ENCODE measurements at places on chromosomes 6 and 20.

DNA sequence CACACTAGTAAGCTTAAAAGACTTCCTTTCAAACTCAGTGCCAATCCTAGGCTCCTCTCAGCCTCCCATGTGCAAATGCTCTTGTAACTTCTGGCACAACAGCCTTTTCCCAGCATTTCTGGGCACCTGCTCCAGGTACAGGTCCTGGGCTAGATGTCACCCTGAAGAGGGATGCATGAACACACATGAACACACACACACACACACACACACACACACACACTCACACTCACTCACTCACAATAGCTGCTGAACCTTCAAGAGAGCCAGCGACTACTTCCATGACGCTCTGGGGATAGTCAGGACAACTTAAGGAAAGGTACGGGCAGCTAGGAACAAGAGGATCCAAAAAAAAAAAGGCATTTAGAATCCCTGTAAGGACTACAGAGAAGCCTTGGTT lies 122.8 kb downstream of the INSM1 start:
- no peak for DNase-seq

DNA sequence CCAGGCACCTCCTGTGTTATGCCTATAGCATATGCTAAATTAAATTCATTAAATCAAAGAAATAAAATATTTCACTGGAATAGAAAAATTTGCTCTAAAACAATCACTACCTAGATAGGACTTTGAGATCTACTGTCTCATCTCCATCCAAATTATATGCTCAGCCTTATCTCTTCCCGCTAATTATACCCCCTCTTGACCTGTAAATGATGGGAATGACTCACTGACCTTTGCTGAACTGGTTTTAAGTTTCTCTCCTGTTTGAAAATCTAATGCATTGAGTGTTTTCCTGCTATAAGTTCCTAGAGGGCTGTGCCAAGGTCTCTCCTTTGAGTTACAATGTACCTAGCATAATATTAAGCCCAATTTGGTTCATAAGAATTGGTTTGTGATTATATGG lies 110.1 kb downstream of the BMP2 start:
- no peak for DNase-seq

DNA sequence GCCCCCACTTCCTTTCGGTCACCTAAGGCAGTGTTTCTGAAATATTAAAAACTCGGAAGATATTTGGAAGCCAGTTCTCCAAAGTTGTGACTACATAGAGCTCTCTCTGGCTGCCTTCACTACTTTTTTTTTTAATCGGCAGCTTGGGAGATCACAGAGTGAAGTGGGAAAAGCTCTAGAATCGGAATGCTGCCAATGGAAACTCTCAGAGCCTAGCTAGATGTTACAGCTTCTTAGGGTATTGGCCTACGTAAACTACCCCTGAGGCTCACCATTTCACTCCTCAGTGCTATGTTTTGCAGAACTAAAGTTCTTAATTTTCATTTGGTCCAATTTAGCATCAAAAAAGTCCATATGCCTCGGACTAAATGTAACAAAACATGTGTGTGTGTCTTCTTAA lies 14.5 kb downstream of the SERPINB1 start:
- no peak for DNase-seq

DNA sequence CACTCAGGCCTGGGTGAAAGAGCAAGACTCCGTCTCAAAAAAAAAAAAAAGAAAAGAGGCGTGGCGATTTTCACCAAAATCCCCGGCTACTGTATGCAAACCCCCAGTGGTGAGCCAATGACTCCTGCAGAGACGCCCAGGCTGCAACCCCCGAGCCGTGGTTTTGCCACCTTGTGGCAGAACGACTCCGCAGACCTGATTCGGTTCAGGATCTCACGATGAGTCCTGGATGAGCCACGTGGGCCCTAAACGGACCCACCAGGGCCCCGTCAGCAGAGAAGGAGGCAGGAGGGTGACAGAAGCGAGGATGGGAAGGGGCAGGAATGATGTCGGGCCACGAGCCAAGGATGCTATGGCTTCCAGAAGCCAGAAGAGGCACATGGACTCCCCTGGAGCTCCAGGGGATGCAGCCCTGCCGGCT lies 42.5 kb downstream of the SLC2A4RG start:
- DNase-seq = no peak

GRCh38 chr6:137233911-137234863 lies 15.0 kb upstream of the IFNGR1 start:
- no peak for DNase-seq

DNA sequence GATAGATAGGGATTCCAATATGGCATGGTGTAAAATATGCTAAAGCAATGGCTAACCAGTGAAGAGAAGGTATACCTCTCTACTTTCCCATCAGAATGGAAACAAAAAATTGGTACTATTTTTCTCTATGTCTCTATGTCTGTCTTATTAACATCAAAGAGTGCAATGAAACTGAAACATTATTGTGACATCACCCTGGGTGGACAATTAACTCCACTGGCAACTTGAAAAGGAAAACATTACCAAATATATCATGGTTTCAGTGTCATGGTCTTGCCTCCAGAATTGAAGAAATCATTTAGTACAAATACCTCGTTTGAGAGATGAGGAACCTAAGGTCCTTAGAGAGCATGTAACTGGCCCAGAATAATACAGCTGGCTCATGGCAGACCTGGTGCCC lies 1132.5 kb upstream of the MAP3K7 start:
- DNase-seq = no peak

DNA sequence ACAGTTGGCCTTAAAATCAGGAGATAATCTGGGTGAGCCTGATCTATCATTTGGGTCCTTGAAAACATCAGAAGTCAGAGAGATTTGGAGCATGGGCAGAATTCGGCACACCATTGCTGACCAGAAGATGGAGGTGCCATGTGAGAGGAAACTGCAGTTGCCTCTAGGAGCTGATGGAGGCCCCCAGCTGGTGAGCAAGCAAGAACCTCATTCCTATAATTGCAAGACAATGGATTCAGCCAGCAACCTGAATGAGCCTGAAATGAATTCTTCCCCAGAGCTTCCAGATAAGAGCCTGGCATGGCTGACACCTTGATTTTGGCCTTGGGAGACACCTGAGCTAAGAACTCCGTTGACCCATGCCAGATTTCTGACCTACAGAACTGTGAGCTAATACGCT lies 76.3 kb upstream of the FYN start:
- no peak for DNase-seq

DNA sequence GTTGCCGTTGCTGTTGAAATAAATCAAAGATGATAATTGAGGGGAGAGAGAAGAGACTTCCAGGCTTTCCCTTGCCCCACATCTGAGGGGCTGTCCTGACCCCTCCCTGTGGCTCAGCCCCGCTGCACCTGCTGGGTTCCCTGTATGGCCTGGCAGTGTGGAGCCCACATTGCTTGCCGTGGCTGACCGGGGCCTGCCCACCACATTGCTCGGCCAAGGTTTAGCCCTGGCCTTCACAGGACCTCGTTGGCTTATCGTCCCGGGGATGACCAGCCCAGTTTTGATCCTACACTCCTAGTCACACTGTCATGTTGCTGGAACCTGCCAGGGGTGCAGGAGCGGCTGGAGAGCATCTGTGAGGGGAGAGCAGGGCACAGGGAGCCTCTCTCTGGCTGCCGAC lies 102.4 kb downstream of the CDH4 start:
- no peak for DNase-seq

GRCh38 chr20:4091490-4092479 lies 76.4 kb upstream of the RNF24 start:
- peak; percentile 75 for DNase-seq

- no peak for DNase-seq
Measured at GRCh38 chr6:121711472-121711871, 276.0 kb downstream of the GJA1 start.

DNA sequence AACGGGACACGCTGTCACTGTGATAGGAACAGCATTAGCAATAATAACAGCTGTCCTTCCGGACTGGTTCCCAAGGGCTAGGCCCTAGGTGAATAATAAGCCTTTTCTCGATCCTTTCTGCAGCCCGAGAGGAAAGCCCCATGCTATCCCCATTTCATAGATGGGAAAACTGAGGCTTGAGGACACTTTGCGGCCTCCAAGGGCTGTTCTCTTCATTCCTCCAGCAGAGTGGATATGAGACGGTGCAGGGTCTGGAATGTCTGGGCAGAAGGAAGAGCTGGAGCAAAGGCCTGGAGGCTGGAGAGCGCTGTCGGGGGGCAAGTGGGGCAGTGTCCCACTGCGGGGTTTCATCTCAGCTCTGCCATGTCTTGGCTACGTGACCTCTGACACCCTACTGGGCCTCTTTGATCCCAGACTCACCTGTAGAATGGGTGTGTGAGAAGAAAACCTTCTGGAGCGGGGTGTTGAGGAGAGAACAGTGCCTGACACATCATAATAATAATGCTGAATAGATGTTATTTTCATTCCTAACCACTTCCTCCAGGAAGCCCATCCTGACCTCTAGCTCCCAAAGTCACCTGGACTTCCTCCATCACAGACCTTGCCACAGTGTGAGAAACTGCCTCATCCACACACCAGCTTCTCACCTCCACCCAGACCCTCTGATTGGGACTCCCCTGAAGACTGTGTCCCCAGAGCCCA lies 74.8 kb downstream of the CEBPB start:
- DNase-seq = no peak

DNA sequence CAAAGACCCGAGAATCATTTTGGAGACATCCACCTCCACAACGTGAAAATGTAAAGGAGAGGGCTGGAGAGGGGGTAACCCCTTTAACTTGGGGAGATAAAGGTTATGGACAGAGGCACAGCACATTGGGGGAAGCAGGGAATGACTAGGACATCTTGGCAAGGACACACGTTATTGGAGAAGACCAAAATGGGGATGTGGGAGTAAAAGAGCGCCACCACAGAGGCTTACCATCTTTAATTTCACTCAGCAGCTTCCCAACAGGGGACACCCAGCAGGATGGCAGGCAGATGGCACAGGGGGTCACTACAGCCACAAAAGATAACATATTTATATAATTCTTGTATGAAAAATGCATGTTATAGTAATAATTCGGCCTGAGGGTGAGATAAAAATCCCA lies 9.8 kb downstream of the C6orf52 start:
- no peak for DNase-seq

GRCh38 chr6:121090492-121090891 lies 243.8 kb downstream of the TBC1D32 start:
- no peak for DNase-seq

- DNase-seq = no peak
Measured at GRCh38 chr6:107822176-107823046, 1.7 kb downstream of the SCML4 start.

GRCh38 chr6:145559836-145560235 lies 175.5 kb downstream of the EPM2A start:
- DNase-seq = no peak

- no peak for DNase-seq
Measured at GRCh38 chr6:55516736-55517135, 62.3 kb downstream of the HMGCLL1 start.

GRCh38 chr6:19399406-19399805 lies 437.8 kb upstream of the ID4 start:
- DNase-seq = no peak

GRCh38 chr20:61585764-61586163 lies 333.7 kb downstream of the CDH4 start:
- DNase-seq = no peak

DNA sequence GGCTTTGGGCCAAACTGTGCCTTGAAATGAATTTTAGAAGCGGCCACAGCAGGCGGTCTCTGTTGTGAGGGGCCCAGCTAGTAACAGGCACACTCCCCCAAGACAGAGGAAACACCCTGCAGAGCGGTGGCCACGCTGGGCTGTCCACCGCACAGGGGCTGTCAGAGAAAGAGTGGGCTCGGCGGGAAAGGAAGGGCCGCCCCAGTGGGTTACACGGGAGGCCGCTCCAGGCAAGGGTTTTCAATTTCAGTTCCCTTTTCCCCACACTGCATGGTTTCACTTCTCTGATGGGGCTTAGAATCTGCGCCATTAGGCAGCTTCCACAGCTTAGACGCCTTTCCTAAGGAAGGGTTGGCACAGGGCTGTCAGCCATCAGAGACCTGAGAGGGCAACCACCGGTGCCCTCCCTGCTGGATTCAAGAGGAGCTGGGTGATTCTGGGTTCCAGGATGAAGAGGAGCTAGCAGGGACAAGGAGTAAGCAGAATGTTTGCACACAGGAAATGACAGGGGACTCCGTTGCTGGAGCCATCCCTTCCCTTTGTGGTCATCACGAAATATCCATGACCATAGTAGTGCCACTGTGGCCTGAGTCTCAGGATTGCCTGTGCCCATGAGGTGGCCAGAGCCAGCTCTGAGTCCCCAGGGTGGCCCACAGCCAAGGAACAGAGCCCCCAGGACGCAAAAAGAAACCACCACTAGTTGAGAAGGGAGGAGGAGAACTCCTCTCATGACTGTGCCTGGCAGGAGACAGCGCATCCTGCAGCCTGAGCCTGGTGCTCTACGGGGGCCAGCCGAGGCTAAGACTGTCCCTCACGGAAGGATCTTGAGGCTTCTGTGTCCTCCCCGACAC lies 282.7 kb downstream of the NRN1 start:
- no peak for DNase-seq

GRCh38 chr20:2752567-2753460 lies 47.6 kb downstream of the CPXM1 start:
- DNase-seq = peak; percentile 77

- no peak for DNase-seq
Measured at GRCh38 chr6:68994521-68994920, 359.4 kb downstream of the ADGRB3 start.

DNA sequence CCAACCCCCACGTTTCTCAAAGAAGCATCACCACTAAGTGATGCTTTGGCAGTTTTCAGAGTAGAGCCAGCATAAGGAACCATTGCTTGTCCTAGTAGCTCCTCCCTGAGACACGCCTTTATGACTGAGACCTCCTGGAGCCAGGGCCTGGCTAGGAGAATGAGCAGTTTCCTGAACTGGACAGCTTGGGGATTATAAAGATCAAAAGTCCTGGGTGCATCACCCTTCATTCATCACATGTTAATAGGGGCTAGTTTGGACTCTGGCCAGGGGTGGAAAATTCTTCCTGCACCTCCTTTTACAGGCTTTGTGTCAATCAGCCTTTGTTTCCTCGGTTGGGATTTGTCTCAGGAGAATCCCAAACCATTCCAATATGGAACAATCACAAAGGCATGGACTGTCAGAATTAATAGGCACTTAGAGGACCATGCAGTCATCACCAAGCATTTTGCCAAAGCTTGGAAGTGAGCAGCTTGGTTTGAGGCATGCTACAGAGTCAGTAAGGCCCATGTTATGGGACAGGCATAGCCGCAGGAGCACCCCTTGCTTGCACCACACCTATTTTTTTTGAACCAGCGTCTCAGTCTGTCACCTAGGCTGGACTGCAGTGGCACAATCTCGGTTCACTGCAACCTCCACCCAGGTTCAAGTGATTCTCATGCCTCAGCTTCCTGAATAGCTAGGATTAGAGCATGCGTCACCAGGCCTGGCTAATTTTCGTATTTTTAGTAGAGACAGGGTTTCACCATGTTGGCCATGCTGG lies 64.9 kb upstream of the TGM3 start:
- DNase-seq = no peak

Data from activated CD8-positive, alpha-beta memory T cell treated with anti-CD3 and anti-CD28 coated beads, Interleukin-2, amount 50 U/mL, for 48 hours (primary cell).